RCC 7860 (cell line): ENCODE measurements at places on chromosomes 4 and X.
A peak's percentile ranks its signal among the peaks of the same experiment; 100 is the strongest.

GRCh38 chr4:4642496-4643000 lies 100.7 kb upstream of the STX18 start:
- no peak for DNase-seq

DNA sequence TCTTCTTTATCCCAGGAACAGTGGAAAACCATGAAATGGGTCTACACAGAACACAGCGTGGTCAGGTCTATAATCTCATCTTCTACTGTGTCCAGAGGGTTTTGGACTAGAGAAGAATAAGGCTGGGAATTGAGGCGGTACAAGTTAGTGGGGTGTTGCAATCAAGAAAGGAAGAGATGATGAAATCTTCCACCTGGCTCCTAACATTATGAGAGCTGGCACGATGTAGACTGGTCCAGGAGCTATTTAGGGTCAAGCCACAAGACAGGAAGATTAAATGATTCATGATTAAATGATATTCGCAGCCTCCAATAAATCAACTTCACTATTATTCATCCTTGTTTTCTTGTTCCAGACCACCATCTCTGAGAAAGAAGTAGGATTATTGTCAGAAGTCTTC lies 88.0 kb downstream of the ARSF start:
- DNase-seq, result no peak

DNA sequence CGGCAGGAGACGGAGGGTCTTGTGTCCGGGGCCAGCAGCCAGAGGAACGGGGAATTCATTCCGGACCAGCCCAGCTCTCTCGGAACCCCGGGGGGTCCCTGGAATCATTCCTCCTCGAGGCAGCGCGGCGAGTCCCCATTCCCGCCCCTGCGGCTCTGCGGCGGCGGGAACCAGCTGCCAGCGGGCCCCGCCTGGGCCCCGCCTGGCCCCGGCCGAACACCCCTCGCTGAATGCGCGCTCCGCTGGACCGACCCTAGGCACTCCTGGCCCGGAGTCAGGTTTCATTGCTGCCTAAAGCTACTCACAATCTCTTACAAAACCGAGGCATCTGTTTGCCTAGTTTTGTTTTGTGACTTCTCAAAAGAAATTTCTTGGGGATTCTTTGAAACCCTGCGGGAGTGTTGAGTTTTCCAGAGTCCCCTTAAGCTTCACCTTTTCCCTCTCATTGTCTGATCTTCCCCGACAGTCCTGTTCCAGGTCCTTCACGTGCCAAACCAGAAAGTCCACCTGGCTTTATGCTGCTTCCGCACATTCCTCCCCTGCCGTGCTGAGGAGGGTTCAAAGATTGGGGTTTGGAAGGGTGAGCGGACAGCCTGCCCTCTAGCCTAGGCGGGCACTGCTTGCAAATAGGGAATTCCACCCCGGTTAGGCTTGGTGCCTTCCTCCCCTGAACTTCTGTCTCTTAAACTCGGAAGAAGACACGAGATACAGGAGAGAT lies 789 bp downstream of the ARHGAP10 start:
- DNase-seq, result no peak

DNA sequence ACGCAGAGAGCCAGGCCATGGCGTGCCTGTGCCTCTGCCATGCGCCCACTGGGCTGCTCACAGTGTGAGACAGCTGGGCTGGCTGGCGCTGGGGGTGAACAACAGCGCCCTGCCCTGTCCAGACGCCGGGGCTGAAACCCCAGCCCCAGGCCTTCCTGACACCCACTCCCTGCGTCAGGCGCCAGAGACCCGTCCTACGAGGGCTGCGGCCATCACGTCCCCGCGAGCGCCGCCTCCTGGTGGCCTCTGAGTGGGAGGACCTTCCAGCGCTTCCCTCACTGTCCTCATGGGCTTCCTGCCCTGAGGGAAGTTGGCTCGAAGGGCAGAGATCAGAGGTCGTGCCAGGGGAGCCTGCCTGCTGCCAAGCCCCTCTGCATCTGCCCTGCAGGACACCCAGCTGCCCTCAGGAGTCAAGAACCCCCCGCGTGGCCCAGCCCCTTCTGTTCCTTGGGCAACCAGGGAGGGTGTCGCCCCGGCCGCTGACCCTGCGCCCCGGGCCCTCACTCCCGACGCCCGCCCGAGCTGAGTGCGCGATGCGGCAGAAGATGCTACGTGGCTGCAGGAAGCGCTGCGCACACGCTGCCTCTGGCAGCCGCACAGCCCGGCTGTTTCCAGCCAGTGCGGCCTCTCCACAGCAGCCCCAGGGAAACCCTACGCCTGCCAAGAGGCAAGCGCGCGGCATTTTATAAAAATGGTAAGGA lies 16.2 kb downstream of the NELFA start:
- no peak for DNase-seq

GRCh38 chr4:154001193-154001592 lies 212.3 kb upstream of the SFRP2 start:
- no peak for DNase-seq

DNA sequence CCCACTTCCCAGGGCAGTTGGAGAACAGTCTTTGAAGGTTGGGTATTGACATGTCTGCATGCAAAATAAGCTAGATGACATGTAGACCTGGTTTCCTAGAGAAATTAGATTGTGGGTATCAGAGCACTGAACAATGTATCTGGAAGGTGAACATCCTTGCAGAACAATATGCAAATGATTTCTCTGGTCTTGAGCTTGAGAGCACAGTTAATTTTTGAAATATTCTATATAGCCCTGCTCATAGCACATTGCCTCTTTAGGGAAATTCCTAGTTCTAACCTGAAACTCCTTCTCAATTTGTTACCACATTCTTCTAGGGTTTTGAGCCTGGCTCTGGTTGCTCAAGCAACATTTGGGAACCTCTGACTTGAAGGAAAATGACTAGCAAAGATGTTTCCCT lies 41.6 kb upstream of the LAS1L start:
- DNase-seq, result no peak

DNA sequence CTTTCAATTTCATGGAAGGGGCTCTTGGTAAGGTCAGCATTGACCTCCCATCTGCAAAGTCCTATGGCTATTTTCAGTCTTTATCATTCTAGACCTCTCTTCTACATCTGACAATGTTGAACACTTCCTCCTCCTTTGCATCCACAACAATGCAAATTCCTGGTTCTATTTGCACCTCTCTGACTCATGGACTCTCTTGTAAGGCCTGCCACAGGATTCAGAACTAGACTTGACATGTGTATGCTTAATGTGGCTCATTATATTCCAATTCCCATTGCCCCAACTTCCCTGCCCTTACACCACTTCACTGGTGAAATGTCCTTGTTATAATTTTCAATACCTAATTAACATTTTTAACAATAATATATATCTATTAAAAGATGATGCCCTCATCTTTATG lies 314.3 kb upstream of the FGF13 start:
- no peak for DNase-seq

DNA sequence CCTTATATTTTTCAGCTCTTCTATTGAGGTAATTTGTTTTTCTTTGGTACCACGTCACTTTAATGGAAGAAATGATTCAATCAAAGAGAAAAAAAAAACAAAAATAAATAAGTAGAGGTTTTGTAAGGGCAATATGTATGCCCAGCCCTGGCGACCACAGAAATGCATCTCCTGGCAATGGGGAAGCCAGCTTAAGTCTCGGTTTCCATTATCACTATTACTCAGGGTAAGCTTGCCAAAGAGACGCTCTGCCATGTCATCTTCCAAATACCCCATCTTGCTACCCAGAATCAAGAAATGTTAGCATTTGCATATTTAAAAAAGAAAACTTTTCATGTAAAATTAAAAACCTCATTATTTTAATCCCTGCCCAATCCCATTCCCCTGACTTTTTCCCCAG lies 68.8 kb downstream of the FAM47C start:
- no peak for DNase-seq

DNA sequence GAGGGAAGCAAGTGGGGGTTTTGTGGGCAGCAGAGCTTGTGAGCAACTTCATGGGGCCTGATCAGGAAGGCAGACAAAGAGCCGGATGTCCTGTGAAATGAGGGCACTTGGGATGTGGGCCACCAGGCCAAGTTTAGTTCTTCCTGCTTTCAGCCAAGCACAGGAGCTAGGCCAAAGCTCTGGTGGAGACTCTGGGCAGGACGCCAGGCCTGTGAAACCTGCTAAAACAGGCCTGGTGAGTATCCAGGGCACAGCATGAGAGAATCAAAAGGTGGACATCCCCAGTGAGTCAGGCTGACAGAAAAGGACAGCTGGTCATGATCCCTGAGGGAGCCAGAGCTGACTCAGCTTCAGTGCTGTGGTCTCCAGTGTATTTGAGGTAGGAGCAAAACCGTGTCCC lies 95.7 kb downstream of the NPNT start:
- DNase-seq, result peak; percentile 97

DNA sequence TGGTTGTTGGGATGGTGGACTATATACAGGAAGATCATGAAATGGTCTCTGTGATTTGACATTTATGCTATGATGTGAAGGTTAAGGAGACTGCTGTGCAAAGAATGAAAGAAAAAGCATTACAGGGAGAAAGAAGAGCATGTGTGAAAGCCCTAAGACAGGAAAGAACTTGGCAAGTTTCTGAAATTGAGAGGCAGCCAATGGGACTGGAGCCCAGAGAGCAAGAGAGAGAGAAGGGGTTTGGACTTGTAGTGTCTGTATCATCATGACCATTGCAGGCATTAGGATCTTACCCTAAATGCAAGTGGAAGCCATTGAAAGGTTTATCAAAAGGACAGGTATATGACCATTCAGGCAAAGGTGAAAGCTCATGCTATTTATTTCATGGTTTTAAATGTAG lies 147.1 kb downstream of the NAA11 start:
- no peak for DNase-seq

DNA sequence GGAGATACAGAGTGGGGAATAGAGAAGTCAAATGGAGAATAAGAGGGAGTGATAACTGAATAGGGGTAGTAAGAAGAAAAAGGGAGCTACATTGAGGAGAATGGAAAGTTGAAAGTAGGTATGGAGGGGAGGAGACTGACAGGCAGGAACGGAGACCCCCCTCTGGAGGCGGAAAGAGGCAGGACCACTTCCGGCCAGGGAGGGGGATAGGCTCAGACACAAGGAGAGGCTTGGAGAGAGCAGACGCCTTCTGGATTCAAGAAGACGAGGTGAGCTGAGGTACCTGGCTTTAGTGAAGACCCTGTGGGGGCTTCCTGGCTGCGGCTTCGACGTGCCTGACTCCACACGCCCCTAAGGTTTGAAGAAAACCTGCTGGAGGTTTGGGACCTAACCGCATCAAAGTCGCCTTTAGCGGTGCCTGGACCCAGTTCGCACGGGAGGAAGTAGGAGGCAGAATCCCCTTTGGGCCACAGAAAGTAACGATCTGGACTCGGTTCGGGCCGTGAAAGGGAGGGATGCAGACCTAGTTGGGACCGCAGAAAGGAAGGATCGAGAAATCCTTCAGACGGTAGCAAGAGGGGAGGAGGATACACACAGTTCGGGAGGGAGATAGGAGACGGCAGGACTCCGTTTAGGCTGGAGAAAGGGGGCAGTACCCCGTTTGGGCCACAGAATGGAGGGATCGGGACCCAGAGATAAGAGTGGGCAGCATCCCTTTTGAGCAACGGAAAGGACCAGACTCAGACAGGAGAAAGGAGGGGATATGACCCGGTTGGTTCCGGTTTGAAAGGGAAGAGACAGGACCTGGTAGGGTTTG lies at the start of gene TRO:
TSS of gene TRO (plus strand) at position 215 of the 817 bp plus-strand sequence. CDS start 1,423 bp downstream, outside the sequence.
- no peak for DNase-seq

- no peak for DNase-seq
Observed at GRCh38 chrX:135295238-135295943, 13.9 kb upstream of the ETDC start.

GRCh38 chr4:153337686-153338085 lies 6.8 kb upstream of the MND1 start:
- DNase-seq, result no peak

GRCh38 chr4:109301651-109302360 lies 652 bp downstream of the COL25A1 start:
- no peak for DNase-seq

DNA sequence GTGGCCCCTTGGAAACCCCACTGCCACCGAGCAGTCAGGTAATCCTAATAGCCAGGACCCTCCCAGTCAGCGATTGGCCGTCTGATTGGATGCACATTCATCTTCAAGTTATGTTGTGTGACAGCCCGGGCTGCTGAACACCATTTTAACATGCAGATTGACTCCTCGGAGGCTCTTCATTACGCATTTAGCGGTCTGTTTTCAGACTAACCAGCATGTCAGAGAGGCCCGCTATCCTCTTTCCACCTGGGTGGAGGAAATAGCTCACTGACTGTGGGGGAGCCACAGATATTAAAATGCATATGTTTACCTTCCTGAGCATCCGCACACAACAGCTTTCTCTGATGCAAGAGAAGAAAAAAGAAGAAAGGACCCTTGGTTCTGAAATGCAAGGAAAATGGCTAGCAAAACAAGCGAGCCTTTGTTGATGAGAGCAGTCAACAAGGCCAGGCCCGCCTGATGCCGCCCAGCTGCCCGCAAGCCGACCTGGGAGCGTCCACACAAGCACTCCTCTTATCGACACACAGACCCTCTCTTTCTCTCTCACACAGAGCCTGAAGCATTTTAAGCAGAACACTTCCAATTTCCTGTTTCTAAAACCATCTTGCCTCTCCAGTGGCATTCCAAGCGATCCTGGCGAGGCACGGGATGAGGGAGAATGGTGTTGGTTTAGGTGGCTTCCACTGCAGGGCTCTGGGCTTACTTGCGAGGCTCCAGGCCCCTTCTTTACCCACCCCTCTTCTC lies 118.3 kb downstream of the MGST2 start:
- DNase-seq, result no peak

- peak; percentile 39 for DNase-seq
Observed at GRCh38 chr4:22129454-22130029, 181.0 kb upstream of the KCNIP4 start.

DNA sequence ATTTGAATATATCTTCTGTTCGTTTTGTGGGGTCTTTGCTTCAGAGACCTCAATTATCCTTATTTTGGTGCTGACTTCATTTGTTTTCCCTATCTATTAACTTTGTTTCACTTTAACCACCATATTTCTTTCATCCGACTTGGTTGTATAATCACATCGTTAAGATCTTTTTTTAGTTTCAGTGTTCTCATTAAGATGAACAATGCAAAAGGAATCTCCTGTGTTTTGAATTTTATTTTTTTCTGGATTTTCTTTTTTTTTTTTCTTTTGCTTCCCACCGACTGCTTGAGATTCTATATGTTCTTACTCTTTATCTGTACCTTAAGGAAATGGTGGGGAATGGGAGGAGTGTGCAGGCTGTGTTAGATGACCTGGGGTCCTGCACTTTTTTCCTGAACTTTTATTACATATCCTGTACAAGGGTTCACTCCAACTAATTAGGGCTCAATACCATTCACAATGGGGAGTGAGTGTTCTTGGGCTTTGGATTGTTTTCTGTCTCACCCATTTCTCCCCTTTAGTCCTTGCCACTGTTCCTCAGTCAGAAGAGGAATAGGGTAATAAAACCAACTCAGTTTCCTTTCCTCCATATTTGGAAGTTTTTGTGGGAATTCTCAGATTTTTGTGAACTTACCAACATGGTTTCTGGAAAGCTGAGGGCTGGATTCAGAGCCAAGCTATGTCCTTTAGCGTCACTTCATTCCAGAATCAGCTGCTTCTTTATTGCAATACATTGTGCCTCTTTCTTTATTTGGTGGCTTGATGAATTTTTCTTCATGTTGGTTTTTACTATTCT lies 43.2 kb upstream of the BMPR1B start:
- no peak for DNase-seq

DNA sequence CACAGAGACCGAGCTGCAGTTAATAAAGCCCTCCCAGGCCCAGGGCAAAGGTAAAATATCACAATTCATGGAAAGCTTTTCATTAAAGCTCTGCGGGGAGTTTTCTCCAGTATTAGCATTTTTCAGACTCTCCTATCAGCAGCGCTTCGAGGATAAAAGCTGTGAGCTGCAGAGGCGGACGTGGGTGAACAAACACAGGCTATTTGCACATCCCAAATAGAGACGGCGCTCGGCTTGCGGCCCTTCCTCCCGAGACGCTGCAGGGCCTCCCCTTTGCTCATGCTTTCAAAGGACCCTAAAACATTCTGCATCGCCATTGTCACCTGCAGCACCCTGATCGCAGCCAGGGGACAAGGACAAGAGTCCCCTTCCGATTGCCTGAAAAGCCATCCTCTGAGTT lies 97.3 kb downstream of the SORCS2 start:
- DNase-seq, result no peak
